ENCODE measurements at places on chromosomes 7 and 10.

DNA sequence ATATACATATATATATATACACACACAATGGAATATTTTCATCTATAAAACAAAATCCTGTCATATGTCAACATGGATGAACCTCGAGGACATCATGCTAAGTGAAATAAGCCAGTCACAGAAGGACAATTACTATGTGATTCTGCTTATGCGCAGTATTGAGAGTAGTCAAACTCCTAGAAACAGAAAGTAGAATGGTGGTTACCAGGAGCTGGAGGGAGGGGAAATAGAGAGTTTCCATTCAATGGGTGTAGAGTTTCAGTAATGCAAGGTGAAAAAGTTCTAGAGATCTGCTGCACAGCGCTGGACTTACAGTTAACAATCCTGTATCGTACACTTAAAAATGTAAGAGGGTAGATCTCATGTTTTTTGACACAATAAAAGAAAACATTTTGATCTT lies 181.9 kb downstream of the CDCA7L start:
- DNase-seq: no peak

DNA sequence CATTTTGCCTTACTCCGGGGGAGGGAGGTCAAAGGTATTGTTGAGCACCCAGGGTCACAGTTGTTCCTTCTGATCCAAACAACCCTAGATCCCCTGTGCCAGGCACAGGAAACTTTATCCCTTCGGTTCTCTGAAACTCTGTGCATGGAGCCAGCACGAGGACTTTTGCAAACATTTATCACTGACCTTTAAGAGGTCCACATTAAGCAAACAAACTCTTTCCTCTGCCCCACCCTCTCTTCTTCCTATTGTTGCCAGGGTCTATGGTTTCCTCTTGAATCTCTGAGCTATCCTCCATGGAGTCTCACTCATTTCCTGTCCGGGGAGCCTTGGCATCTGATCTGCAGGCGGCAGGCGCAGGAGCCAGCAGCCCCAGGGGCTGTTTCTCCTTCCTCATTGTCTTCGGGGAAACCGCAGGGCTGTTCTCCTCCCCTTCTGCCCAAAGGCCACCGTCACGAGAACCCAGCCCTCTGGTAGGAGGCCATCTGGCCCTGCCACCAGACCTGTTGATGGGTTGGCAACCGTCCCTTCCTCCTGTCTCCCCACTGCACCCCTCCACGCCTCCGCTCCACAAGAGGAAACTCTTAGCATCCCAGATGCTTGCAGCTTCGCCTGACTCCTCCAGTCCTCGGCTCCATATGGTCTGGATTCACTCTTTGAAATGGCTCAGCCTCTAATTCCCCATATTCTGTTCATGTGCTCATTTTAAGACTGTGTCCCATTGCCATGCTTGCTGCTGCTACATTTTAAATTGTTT lies 327.3 kb upstream of the NRP1 start:
- no peak for DNase-seq

GRCh38 chr10:5492929-5493576 lies 6.3 kb downstream of the CALML5 start:
- DNase-seq: no peak

DNA sequence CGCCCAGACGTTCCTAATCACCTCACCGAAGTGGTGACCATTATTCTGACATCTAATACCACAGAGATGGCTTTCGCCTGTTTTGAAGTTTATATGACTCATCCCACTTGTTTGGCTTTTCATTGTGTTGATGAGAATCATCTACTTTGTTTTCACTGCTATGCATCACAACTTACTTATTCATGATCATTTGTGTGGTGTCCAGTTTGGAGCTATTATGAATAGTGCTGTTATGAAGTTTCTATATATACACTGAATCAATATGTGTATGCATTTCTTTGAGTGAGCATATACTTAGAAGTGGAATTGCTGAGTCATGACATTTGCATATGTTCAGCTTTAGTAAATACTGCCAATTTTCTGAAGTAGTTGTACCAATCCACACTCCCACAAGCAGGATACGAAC lies 38.6 kb upstream of the TNKS2 start:
- DNase-seq: no peak

DNA sequence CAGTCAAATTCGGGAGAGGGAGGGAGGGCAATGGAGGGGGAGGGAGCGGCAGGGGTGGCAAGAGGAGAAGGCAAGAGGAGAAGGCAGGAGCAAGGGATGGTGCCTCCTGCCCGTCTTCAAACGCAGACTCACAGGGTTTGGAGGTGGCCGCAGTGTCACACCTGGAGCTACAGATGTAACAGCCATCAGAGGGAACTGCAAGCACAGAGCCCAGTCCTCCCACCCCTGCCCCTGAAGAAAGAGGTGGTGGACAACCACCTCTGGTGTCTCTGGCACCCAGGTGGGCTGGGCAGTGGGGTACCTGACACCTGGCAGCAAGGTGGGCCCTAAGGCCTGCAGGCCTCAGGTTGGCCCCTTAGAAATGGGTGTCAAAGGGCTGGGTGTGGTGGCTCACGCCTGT lies 67.0 kb upstream of the SDK1 start:
- DNase-seq: no peak

Measured in neuronal stem cell (in vitro differentiated cells).